ENCODE measurements at places on chromosomes 1 and 21.

DNA sequence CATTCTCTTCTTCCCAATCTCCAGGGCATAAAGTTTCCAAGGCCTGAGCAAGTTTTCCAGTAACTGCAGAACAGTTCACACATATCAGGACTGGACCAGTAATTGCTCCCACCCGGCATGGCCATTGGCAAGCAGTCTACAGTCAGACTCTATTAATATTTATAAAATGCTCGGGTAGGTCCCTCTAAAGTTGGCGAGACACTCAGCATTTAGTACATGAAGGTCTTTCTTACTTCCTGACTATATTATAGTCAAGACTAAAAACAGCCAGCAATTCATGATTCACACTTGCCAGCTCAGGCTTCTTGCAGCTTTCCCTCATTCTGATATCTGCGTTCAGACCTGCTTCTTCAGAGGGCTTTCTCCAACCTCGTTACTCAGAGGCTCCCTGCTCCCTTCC lies 25.4 kb downstream of the GADD45A start:
- DNase-seq: no peak

DNA sequence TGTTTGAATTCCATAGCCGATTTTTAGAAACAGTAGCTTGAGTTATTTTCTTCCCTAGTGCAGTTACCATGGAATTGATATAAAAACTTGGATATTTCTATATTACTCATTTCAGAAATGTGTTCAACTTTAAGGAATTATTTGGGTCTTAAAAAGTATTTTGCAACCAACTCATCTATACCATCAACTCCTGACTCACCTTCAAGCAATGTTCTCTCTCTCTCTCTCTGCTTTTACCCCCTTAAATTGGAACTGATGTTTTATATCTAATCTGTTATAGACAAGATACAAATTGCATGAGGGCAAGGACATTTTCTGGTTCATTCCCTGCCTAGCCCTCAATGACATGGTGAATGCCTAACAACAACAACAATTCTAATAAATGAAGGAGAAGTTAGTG lies 214.7 kb upstream of the NRIP1 start:
- no peak for DNase-seq

DNA sequence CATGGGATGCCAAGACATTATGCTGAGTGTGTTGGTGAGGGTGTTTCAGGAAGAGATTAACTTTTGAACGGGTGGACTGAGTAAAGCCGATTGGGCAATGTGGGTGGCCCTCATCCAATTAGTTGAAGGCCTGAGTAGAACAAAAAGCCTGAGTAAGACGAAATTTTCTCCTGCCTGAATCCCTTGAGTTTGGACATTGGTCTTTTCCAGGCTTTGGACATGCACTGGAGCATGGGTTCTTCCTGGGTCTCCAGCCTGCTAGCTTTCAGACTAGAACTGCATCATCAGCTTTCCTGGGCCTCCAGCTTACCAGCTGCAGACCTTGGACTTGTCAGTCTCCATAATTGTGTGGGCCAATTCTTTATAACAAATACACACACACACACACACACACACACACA lies 63.6 kb downstream of the NIBAN1 start:
- DNase-seq: no peak

DNA sequence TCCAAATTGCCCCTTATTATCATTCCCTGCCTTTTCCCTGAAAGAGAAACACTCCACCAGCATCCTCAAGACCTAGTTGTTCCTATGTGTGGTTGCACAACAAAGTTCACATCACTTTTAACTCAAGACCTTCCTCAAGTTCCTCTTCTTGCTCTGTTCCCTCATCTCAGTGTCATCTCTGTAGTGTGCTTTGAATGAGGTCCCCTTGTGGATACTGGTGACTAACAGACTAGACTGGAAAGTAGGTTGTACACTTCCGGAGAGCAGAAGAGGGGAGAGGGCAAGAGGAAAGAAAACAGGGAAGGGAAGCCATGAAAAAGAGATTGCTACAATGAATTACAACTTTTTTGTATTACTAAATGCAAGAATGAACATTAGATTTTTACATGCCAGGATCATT lies 853.8 kb downstream of the USP25 start:
- DNase-seq: no peak

- DNase-seq: no peak
Measured at GRCh38 chr1:110321846-110322245, 17.3 kb upstream of the RBM15 start.

DNA sequence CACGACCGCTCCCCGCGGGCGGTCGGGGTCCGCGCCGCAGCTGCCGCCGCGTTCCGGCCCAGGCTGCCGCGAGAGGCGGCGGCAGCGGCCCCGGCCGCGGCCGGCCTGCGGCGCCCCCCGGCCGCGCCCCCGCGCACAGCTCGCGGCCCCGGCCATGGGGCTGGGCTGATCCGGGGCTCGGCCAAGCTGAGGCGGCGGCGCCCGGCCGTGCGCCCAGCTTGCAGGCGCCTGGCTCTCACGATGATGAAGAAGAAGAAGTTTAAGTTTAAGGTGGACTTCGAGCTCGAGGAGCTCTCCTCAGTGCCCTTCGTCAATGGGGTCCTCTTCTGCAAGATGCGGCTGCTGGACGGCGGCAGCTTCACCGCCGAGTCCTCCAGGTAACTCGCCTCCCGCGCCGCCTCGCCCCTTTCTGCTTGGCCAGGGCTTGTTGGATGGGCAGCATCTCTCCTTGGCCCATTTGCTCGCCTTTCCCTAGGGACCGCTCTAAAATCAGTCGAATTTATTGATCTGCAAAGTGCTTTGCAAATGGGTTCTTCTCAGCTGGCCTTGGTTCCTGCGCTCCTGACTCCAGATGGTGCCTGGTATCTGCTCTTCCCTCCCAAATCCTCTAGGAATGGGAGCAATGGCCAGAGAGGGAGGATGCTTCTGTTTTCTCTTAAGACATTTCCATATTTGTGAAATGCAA lies 431 bp downstream of the EEIG2 start:
- DNase-seq: no peak

- no peak for DNase-seq
Measured at GRCh38 chr1:44086692-44087474, 31.7 kb upstream of the KLF17 start.

- DNase-seq: no peak
Measured at GRCh38 chr21:34042735-34043134, 30.6 kb upstream of the MRPS6 start.

GRCh38 chr1:77031106-77031662 lies 163.9 kb downstream of the ST6GALNAC5 start:
- DNase-seq: no peak

- no peak for DNase-seq
Measured at GRCh38 chr1:18340158-18340764, 140.5 kb upstream of the KLHDC7A start.

GRCh38 chr1:182855911-182856310 lies 16.8 kb downstream of the DHX9 start:
- DNase-seq: no peak

GRCh38 chr1:235008239-235008638 lies 120.4 kb downstream of the TOMM20 start:
- no peak for DNase-seq

DNA sequence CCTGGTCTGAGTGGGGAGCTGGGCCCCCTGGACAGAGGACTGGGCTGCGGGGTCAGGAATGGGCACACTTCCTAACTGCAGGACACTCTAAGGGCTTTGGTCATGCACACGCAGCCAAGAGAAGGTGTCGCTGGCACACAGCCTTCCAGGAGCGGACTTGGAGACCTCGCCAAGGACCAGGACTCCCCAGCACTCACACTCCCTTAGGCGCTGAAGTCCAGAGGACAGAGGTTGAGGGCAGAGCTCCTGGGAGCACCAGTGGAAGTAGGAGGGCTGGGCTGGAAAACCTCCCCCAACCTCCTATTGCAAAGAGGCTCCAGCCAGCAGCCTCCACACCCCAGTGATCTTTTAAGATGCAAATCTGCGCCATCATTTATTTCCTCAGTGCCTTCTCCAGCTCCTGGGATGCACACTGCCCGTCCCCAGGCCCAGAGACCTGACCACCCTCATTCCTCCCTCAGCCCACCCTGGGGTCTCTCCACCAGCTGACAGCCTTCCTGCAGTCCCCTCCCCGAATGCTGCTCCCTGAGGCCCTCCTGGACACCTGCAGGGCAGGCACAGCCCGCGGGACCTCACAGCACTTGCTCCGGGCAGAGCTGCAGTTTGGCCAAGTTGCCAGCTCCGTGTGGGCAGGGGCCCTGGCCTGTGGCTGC lies 3.0 kb downstream of the TSPEAR start:
- no peak for DNase-seq

GRCh38 chr1:231969076-231969475 lies 342.5 kb downstream of the DISC1 start:
- DNase-seq: no peak

DNA sequence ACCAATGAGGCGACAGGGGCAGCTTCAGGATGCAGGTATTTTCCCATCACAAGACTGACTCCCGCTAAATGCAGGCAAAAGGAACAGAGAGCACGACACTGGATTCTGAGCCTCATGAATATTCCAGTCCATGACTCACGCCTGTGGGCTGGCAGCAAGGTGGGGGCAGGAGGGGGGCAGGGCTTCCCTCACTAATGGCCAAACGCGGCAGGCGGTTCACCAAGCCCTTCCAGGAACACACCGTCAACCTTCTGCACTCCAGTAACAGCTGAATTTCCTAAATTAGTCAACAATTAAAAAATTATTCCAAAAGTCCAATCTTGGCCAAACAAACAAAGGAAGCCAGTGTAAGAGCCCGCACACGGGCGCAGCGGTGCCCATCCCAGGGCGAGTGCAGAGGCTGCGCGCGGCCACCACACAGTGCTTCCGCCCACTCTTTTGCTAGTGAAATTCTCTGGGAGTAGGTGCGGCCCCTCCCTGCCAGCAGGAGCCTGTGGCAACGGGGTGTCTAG lies 12.5 kb upstream of the GPR153 start:
- no peak for DNase-seq

- DNase-seq: no peak
Measured at GRCh38 chr1:47934243-47934805, 62.9 kb downstream of the TRABD2B start.

DNA sequence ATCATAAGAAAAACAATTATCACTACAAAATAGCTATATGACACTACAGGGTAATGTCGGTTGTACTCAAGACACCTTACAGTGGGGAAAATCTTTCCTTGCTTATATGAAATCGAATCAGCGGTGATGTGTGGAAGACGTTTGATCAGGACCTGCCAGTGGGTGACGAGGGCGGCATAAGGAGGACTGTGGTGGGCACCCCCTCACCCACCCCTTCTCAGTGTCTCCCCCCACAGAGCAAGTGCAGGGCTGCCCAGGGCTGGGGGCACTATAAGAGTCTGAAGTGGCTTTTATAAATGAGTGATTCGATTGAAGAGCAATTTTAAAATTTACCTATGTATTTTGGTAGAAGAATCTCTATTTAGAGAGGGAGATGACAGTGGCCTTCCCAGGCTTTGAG lies 35.8 kb downstream of the CRYAA start:
- no peak for DNase-seq

DNA sequence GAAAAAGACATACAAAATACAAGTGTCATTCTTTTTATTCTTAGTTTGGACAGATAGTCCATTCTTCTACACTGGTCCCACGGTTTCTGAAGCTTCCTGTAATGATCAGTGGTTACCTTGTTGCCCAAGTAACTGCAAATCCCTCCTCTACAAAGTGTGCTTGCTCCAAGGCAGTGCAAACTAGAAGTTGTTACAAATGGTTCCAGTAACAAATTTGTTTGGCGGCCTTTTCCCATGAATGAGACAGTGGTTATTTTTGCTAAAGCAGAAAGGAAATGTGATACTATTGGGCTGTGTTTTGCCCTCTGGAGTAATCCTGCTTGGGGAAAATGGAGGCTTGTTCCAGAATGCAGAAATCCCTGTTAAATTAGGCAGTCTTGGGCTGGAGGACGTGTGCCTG lies 8.9 kb downstream of the BACE2 start:
- no peak for DNase-seq

DNA sequence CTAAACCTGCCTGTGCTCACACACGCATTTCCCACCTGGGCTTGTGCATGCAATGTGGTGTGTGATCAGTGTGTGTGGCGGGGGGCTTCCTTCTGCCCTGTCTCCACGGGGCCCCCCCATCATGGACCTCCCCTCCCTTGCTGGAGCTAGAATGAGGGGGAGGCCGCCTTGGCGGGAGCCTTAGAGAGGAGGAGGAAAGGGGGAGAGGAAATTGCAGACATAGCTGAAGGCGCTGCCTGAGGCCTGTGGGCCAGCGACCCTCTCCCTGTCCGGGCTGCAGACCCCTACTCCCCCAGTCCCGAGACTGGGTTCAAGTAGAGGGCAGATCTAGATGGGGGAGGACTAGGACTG lies 883 bp upstream of the EVA1B start:
- no peak for DNase-seq

DNA sequence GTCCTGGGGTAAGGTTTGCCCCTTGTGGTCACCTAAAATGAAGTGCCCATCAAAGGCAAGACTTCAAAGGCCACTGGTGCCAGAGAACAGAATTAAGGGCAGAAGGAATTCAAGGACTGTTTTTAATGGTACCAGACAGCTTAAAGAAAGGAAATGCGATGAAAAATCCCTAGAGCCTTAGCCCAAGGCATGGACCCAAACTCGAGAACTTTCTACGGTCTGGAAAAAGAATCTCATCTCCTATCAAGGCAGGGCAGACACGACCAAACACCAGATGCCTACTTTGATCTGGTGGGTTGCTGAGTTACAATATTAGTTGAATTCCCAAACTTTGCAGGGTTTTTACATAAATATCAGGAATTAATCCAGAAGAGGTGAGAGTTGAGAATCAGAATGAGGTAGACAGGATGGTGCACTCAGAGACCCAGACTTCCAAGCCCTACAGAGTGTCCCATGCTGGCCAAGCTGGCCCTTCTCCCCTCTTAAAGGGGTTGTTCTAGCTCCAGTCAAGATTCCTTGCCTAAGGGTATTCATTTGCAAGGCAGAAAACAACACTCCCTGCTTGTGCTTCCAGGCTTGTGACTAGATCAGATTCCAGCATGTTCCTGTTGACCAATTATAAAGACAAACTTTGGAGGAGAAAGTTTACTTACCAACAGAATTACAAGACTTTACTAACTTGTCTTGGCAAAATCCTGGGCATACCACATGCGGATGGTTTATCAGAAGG lies 48.0 kb downstream of the EDN2 start:
- DNase-seq: no peak

DNA sequence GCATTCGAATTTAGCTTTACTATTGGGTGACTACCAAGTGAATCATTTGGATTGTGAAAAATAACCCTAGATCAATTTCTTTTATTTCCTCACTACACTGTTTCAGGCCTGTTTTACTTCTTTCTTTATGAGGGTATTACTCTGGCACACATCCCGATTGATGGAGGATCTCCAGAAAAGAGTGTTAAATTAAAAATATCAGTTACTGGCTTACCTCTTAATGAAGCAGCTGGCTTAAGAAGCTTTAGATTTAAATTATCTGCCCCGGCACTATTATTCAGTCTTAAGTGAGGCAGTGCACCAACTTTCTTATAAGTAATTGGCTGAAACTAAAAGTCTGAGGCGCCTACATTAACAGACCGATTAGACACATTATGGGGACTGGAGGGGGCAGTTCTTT lies 1097.4 kb downstream of the TTLL7 start:
- DNase-seq: no peak
